ENCODE measurements at places on chromosomes 16 and 17.
A peak's percentile ranks its signal among the peaks of the same experiment; 100 is the strongest.

DNA sequence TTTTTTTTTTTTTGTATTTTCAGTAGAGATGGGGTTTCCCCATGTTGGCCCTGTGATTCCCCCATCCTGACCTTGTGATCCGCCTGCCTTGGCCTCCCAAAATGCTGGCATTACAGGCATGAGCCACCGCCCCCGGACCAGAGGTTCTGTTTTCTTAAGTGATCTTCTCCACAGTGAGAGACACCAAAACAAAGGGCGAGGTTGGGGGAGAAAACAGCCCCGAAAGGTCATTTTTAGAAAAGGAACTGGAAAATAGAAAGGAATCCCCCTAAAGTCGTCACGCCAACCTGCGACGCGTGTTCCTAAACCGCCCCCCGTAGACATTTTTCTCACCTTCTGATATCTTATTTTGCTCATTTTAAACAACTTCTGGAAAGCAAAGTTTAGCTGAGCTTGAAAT, 6.1 kb upstream of the AXIN2 start:
- no peak for DNase-seq

DNA sequence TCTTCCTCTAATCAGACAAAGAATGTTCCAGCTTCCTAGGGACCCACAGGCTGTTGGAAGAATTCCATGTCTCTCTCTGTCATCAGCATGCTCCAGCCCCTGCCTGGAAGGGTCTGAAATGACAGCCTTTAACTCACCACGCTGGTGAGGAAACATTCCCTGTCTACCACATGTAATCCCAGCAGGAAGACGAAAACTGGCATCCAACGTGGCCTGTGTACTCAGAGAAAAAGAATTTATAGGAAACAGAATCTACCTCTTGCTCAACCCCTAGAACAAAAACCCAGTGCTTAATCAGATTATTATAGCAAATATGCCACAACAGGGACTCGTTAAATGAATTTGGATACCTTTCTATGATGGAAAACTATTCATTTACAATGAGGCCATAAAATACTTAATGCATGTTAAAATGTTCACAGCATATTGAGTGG, 147.3 kb upstream of the FOXF1 start:
- DNase-seq = no peak

DNA sequence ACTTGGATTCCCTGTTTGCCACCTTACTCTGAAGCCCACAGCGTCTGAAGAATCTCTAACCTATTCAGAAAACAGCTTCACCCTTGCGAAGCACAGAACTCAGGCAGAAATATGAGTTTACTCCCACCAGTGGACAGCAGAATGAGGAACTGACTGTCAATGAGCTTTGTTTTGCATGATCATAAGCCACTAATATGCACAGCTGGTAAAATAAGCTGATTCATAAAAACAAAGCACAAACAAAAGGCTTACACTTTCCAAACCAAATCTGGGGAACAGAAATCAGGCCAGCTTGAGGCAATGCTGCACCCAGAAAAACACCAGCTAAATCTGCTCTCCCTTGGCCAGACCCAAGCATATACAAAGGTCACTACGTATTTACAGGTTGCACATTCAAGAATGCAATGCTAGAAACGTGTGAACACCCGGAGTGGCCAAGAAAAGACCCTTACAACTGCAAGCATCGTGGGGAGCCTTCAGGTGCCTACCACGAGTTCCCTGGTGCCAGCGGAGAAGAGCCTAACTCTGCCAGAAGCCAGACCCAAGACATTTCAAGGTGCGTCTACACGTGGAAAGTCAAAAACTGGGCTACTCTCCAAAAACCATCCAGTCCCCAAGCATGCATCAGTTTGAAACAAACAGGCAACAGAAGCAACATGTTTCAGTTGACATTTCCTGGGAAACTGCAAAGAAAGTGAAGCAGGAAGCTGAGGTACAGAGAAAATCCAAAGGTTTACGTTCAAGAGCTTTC, 207.1 kb downstream of the ZFHX3 start:
- DNase-seq = peak; percentile 67

DNA sequence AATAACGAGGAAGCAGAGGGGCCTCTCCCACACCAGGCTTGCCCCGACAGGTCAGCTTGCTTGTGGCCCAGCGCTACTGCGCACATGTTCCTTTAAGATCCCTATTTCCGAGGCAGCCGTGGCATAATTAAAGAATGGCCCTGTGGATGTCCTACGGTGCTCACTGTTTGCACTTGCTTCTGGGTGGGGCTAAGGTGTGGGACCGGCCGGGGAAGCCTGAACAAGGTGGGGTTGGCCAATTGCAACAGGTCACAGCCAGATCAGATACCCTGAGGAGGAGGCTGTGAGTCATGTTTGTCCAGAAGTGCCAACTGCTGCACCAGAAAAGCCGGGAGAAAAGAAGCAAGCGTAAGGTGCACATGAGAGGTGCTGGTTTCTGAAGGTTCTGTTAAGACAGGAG, 158.5 kb upstream of the CACNG5 start:
- no peak for DNase-seq

GRCh38 chr17:9363440-9364350, 211.9 kb downstream of the STX8 start:
- DNase-seq = no peak

- no peak for DNase-seq
Measured at GRCh38 chr16:89881368-89881730, 8.0 kb downstream of the TCF25 start.

- DNase-seq = no peak
Measured at GRCh38 chr16:88539652-88540345, 30.4 kb upstream of the ZC3H18 start.

GRCh38 chr17:7502987-7503386, 18.8 kb downstream of the POLR2A start:
- no peak for DNase-seq
